ENCODE measurements at places on chromosomes 6 and 20.
A peak's percentile ranks its signal among the peaks of the same experiment; 100 is the strongest.

DNA sequence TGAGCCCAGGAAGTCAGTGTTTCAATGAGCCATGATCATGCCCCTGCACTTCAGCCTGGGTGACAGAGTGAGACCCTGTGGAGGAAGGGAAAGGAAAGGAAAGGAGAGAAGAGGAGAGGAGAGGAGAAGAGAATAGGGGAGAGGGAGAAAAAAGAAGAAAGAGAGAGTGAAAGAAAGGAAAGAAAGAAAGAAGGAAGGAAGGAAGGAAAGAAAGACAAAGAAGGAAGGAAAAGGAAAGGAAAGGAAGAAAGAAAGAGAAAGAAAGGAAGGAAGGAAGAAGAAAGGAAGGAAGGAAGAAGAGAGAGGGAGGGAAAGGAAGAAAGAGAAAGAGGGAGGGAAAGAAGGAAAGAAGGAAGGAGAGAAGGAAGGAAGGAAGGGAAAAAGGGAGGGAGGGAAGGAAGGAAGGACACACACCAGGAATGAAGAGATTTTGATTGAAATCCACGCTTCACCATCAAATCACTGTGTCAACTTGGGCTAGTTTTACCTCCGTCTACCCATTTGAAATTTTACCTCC lies 14.3 kb downstream of the WFDC8 start:
- no peak for DNase-seq

GRCh38 chr6:35294308-35294945 lies 3.2 kb upstream of the DEF6 start:
- peak; percentile 78 for DNase-seq

GRCh38 chr20:5535125-5535756 lies 215.0 kb upstream of the SHLD1 start:
- no peak for DNase-seq

DNA sequence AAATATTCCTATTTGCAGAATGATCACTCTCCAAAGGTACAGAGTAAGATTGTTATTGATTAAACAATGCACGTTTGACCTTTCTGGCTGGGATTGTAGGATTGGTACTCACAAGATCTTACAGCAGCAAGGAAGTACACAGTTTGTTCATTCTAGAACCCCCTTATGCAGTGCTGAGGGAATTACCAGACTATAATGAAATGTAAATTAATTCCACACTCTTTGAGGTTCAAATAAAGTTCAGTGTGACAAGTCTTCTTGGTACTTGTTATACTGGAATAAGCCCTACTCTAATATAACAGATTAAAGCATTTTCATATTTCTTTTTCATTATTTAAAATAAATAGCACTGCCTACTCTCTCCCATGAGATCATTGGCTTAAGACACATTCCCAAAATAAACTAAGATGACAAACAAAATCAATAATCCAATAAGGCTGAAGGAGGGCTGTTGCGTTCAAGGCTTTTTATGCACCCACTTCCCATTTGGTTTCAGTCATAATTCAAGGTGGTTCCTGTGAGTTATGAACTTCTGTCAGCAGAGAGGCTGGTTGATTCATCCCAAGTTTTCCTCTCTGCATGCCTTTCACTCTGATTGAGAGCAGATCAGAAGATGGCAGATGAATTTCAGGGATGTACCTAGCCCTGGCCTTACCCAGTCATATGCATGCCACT lies 881.5 kb downstream of the C6orf118 start:
- no peak for DNase-seq

- no peak for DNase-seq
Observed at GRCh38 chr6:136579800-136580199, 29.6 kb upstream of the MAP7 start.

DNA sequence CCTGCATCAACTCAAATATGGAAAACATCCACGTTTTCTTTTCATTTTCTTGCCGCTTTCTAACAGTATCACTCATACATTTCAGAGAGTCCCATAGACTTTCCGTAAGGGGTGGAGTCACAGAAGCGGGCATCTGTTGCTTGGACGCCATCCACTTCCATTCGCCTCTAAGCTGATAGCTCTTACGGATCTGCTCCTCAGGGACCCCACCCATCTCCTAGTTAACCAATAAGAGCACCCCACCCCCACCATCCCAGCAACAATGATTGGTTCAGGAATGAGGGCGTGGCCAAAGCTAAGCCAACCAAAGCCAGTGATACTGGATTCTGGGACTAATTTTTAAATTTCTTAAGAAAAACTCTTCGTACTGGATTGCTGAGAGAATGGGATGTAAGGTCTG lies 42.4 kb downstream of the SLC2A10 start:
- DNase-seq: peak; percentile 78

- no peak for DNase-seq
Observed at GRCh38 chr6:132365281-132365907, 35.9 kb downstream of the MOXD1 start.

GRCh38 chr20:32432277-32432676 lies 74.1 kb downstream of the ASXL1 start:
- no peak for DNase-seq

- no peak for DNase-seq
Observed at GRCh38 chr20:57048027-57048869, 218.2 kb downstream of the BMP7 start.

DNA sequence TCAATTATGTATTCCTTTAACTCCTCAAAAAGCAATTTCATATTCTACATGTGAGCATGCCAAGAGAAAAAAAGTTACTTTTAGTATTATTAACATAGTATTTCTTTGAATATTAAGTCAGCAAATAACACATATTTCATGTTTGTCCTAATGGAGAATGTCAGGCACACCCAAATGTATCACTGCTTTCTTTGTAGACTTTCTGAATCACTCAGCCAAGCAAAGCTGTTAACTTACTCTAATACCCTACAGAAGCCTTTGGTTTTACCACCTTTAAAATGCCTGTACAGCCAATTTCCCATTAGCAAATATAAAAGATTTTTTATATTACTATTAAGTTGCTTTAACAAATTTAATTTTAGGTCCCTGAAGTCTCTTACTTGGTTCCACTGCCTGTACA lies 23.8 kb downstream of the FRK start:
- no peak for DNase-seq

DNA sequence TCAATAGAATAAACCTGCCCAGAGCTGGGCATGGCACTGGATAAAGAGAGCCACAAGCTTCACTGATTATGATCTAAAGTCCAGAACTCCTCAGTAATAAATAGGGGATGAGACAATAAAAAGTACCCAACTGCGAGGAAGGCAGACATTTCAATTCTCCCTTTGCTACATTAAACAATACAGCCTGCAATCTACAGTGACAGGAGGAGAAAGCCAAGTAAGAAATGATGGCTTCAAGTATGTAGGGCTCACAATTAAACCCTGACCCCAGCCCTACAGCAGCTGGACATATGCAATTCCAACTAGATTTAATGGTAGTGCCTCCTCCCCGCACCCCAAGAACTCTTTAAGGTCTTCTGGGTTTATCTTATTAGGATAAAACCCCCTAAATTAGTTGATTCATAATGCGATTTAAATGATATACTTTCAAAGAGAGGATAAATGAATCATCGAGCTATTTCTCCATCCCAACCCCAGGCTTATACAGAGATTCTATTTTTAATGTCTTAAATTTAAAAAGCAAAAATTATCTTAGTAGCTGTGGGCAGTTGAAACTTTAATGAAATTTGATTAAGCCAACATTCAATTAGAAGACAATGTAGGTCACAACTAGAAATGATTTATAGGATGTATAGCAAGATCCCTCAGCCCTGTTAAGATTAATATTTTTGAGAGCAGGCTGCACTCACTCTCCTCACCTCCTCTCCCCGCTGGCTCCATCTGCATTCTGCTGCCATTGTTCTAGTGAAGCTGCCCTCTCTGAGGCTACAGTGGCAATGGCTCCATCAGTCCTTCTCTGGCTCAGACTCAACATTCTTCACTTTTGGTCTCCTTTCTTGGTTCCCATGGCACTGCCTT lies 57.1 kb downstream of the OGFRL1 start:
- no peak for DNase-seq

- DNase-seq: no peak
Observed at GRCh38 chr6:143127941-143128680, 67.4 kb downstream of the AIG1 start.

GRCh38 chr6:106924694-106925523 lies 49.6 kb downstream of the CD24 start:
- no peak for DNase-seq

- DNase-seq: peak; percentile 13
Observed at GRCh38 chr20:6558341-6558740, 209.1 kb upstream of the BMP2 start.

GRCh38 chr6:105207524-105208269 lies 27.9 kb upstream of the POPDC3 start:
- DNase-seq: no peak

DNA sequence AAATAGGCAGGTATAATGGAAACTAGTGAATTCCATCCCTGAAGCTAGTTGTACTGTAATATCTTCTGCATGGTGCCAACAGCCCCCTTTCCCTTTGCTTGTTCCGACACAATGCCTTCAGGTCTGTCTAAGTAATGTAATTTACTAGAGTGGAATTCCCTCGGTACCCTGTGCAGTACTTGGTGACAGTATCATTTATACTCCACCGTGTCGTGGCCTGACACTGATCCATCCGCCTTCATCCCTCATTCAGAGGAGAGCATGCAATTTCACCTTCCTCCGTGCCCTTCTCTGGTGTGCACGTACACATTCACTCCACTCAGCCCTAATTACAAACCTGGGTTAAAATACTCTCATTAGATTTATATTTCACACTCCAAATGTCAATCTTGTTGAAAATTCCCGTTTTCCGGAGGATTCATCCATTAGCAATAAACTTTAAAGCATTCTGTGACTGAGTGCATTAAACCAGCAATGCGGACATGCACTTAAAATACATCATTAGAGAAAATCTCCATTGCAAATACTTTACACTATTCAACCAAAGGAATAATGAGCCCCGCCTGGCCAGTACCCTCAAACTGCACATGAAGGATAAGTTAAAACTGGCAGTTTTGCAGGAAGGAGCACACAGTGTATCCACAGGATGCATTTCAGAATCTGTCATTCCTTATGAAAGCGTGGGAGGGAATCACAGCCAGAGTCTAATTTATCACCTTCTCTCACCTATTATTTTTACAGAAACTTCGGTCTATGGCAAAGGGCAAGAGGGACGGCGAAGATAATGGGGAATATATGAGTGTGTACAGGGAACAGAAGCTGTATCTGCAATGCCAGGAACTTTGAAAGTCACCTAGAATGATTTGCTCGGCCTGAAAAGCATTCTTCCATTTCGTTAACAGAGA lies 182.5 kb downstream of the GJA10 start:
- DNase-seq: no peak

- peak; percentile 31 for DNase-seq
Observed at GRCh38 chr6:39083231-39083634, 31.8 kb downstream of the SAYSD1 start.

DNA sequence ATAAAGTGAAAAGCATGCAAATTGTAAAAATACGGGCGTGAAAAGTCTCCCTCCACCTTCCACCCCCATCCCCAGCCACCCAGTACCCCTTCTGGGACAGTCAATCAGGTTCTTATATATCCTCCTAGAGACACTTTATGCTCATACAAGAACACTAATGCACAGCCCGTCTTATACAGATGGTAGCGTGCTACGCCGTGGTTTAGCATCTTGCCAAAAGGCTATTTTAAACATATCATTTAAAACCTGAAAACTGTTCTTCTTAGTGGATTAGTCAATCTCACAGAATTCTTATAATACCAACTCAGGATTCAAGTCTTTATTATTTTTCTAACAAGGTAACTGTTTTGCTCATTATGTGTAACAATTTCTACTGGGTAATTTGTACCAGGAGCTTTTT lies 57.2 kb upstream of the MRPS10 start:
- no peak for DNase-seq

DNA sequence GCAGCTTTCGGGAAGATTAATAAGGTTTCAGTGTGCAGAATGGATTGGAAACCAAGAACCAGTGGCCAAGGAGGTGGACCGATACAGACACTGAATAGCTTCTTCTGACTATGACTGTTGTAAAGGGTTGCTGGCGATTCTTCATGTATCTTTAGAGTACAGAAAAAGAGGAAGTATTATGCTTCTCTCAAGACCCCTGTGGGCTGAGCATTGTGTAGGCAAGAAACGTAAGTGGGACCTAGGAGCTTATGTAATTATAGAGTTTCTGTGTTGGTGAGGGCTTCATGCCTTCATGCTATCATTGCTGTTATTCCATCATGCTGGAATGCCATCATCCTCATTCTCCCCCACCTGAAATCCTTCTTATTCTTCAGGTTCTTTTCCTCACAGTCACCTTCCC lies 105.4 kb upstream of the AKIRIN2 start:
- no peak for DNase-seq

DNA sequence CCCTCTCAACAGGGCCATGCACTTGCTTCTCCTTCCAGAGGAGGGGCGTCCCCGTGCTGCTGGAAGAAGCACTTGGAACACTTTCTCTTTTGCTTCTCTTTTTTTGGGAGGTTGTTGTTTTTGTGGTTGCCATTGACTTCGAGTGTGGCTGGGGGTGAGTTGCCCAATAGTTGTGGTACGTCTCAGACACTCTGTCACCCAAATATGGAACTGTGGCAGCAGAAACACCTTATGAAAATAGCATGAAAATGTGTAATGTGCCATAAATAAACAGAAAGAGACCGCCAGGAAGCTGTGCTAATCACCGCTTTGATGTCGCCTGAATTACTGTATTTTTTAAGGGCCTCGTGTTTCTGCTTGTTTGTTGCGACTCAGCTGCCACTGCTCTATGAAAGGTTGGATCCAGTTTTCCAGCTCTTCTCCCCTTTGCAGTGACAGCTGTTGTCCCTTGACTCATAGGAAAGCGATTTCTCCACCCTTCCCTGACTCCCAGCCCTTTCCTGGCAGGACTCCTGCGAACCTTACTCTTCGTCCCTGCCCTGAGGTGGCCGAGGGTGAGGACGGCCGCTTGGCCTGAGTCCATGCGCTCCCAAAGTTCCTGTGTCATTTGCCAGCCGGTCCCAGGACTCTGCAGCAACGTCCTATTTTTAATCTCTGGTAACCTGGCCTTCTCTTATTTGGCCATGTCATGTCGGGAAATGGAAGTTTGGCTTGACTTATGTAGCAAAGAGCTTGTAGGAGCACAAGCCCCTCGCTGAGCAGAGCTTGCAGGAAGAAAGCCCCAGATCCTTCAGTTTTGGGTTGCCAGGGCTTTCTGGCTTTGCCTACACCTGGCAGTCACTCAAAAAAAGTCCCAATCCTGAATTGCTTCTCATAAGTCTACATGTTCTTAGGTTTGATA lies 694.6 kb downstream of the QKI start:
- DNase-seq: no peak

DNA sequence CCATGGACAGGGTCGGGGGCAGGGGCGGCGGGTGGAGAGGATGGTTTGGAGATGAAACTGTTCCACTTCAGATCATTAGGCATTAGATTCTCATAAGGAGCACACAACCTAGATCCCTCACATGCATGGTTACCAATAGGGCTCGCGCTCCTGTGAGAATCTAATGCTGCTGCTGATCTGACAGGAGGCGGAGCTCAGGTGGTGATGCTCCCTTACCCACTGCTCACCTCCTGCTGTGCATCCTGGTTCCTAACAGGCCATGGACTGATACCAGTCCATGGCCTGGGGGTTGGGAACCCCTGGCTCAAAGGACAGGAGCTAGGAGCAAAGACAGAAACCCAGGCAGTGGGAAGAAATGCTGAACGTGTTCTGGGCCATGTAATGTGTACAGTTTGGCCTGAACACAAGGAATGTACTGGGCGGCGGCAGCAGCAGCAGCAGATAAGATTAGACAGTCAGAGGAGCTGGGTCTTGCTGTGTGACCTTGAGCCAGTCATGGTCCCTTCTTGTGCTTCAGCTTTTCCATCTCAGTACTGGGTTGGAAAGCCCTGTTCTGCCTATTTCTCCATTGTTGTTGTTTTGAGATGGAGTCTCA lies 4.7 kb upstream of the SPAG4 start:
- no peak for DNase-seq
